ENCODE measurements at places on chromosomes 11 and 22.

GRCh38 chr11:68260484-68260883 lies 11.3 kb downstream of the C11orf24 start:
- DNase-seq = no peak

- DNase-seq = no peak
These were observed 239.7 kb downstream of the BRD1 start for GRCh38 chr22:49587987-49588386.

GRCh38 chr11:70699294-70700221 lies 301.2 kb downstream of the CTTN start:
- no peak for DNase-seq

GRCh38 chr11:45260071-45260470 lies 26.1 kb downstream of the SYT13 start:
- no peak for DNase-seq

DNA sequence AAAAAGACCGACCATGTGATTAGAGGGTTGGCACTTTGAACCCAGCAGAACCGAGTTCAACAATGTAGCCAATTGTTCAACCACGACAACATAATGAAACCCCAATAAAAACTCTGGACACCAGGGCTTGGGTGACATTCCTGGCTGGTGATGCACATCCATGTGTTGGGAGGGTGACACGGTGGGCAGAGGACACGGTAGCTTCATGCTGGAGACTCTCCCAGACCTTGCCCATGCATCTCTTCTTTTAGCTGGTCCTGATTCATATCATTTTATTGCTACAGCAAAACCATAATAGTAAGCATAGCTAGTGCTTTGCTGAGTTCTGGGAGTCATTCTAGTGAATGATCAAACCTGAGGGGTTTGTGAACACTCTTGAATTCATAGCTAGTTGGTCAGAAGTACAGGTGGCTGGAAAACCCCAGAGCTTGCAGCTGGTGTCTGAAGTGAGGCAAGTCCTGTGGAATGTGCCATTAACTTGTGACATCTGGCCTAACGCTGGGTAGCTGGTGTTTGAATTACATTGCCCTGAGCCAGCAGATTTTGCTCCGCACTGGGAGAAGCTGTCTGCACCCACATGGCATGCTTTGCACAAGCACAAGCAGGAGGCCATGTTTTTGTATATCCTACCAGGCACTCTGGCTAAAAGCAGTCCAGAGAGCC lies 14.0 kb downstream of the RPUSD4 start:
- DNase-seq = no peak

DNA sequence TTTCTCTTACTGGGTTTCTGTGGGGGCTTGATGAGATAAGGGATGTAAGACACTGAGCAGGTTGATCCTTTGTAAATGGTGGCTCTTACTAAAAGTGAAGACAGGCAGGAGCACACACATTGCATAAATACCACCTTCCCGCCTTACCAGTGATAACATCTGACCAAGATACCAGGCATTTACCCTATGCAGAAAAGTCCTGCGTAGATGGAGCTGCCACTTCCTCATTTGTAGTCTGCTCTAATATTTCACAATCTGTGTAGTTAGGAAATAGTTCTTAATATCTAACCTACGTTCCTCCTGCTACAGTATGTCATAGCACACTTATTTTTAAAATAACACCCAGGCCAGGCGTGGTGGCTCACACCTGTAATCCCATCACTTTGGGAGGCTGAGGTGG lies 23.9 kb upstream of the SWAP70 start:
- no peak for DNase-seq

GRCh38 chr11:120219232-120219937 lies 8.6 kb downstream of the OAF start:
- no peak for DNase-seq

- DNase-seq = no peak
These were observed 866 bp downstream of the MED17 start for GRCh38 chr11:93784935-93785360.

- no peak for DNase-seq
These were observed 6.0 kb downstream of the MPST start for GRCh38 chr22:37025500-37026070.

GRCh38 chr11:23278121-23278520 lies 417.8 kb upstream of the CCDC179 start:
- DNase-seq = no peak

DNA sequence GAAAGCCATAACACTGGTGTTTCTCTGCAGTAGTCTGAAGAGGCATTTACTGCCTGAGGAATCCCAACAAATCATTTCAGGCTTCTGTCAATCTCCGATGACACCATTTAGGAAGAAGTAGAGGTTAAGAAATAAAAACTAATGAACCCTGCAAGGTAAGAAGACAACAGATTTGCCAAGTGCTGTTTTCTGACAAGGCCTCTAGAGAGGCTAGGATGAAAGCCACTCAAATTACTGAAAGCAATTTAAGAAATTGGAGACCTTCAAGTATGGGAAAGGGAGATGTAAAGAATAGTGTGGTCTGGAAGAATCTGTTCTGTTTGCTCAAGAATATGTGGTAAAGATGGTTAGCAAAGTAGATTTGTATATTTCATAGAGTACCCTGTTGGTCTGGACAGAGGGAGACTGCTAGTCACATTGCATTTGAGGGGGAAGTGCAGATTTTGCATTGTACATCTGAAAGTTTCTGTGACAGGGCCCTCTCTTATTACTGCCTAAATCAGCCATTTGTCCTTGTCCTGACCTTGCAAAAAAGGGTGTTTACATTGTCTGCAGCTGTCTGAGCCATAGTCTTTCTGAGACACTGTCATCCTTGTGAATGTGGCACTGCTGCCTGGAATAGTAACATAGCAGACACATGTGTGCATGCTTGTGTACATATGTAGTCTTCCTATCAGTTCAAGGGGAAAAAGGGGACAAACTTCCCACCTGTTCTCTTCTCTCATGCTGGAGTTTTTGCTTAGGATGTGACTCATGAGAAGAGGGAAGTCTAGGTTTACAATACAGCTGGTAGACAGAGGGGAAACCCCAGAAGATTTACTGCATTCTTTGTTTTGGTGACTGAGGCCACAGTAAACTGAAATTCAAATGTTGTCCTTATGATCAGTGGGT lies 640.2 kb upstream of the KIRREL3 start:
- DNase-seq = no peak

Measured in cerebellar cortex (tissue), 1 donor.